ENCODE measurements at places on chromosomes 12 and 14. TPM values are rescaled to one million over a fixed set of nuclear protein-coding genes. Genes with fewer than 3 reads are reported as not detected.

The AHNAK2 gene
- 286 TPM for total RNA-seq

The MANSC1 gene
- 9.9 TPM for total RNA-seq

The IL31 gene
- total RNA-seq: not detected

The PLEKHG7 gene
- total RNA-seq: not detected

The GALNT6 gene
- 24.8 TPM for total RNA-seq

Data from MCF 10A (cell line).